ENCODE measurements at places on chromosomes 1 and 21.

- DNase-seq, result no peak
Measured at GRCh38 chr1:35809114-35810095, 1.6 kb downstream of the AGO4 start.

- DNase-seq, result no peak
Measured at GRCh38 chr21:42097860-42098454, 26.8 kb downstream of the UMODL1 start.

- DNase-seq, result no peak
Measured at GRCh38 chr1:169970114-169970513, 76.4 kb upstream of the SCYL3 start.

GRCh38 chr21:36321325-36322082, 1.5 kb downstream of the MORC3 start:
- no peak for DNase-seq

GRCh38 chr1:3706651-3707297, 45.5 kb upstream of the CCDC27 start:
- DNase-seq, result no peak

GRCh38 chr1:245060684-245061374, 94.0 kb upstream of the KIF26B start:
- DNase-seq, result no peak

GRCh38 chr21:38306433-38307141, 49.8 kb downstream of the KCNJ15 start:
- DNase-seq, result no peak

DNA sequence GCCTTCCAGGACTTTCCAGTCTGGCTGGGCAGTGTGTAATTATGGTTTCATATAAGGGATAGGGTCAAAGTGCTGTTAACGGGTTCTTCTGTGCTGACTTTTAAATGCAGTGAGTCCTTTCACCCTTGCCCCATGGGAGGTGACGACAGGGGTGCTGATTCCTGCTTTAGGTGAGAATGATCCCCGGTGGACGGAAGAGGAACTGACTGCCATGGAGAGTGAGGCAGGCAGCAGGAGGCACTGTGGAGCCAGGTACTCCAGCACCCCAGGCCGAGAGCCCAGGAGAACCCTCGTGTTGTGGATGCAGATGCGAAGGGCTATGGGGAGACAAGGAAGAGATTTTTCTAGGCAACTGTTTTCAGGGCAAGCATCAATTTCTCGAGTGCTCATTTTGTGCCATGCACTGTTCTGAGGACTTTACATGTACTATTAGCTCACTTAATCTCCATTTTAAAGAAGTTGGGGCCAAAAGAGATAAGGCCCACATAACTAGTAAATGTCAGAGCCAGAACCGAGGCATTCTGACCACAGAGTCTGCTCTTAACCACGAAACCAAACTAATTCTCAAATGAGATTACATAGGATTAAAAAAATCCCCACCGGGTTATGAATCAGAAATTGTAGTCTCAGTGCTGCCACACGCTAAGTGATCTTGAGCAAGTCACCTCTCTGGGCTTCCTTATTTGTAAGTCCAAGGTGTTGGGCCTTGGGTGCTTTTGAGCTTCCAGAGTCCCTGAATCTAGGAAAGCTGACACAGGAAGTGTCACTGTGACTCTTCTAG, 28.2 kb downstream of the STPG1 start:
- no peak for DNase-seq

DNA sequence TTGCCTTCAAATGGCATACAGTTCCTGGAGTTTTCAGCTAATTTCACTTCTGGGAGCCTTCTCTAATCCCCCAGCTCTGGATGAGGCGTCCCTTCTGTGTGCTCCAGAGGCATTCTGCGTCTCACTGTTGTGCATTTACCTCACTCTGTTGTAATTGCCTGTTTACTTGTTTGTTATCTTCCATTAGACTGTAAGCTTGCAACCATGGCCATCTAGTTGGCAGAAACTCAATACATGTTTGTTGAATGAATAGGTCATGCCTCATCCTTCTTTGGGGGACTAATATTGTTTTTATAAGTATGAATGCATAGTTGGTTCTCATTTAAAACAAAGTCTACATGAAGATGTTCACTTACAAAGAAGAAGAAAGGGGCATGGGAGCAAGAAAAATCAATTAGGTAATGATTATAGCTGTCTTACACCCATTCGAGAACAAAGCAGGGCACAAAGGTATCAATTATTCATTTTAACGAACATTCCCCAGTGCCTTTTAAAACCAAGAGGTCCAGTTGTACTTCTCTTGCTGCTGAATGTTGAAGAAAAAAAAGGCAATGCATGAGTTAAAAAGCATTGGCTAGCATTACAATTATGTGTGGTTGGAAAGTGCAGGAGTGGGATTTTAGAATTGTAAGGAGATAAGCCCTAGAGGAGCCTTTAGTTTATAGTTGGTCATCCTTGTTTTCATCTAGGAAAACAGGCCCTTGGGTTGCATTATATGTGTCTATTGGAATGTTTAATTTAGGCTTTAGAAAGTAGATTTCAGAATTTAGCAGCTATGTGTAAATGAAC, 6.0 kb downstream of the RGL1 start:
- no peak for DNase-seq

GRCh38 chr21:33023574-33024200, 2.0 kb upstream of the OLIG2 start:
- no peak for DNase-seq

DNA sequence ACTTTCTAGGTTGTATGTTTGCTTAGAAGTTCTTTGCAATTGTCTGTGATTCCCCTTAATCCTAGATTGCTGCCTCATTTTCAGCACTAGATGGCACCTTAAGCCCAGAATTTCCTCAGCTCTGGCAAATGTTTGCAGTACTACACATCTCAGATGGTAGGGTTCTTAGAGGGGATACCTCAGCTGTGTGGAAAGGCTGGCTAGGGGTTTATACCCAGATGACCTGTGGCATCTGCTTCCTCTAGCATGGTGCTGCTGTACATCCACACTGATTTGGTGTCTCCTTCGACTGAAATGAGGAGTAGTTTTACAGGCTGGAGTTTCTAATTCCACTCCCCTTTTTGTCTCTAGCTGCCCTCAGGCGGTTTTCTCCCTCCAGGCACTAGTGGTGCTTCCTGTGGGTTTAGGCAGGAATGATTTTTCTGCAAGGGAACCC, 23.5 kb downstream of the ASB17 start:
- DNase-seq, result no peak

DNA sequence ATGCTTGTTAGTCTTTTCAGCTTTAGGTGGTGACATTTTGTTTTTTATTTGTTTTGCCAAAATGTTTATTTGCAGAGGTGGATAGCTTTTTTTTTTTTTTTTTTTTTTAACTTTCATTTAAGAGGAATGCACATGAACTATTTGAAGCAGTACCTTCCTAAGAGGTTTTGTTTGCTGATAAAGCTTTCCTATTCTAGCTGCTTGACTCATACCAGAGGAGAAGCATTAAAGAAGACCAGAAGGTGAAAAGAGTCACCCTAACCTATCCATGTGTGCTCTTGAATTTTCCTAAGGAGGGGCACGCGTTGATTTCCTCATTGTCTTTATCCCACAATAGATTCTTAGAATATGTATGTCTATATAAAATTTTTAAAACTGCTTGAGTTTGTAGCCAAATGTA, 57.7 kb downstream of the PRDM2 start:
- DNase-seq, result no peak

GRCh38 chr1:153818876-153819275, 43.7 kb downstream of the SLC27A3 start:
- no peak for DNase-seq

DNA sequence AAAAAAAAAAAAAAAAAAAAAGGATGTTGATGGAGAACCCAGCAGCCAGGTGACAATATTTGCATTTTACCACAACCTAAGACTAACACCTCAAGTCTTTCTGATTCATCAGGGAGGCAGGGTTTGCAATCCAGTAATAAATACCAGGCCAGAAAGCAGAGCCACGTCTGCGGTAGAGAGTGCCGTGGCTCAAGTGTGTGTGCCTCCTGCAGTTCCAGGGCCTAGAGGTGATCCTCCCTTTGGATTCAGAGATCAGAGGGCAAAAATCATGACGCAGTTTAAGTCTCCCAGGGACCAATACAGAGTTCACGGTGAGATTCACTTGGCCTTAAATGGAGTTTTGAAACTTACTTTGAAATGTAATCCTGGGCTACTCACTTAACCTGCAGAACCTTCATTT, 34.9 kb downstream of the TMCO4 start:
- no peak for DNase-seq

- DNase-seq, result no peak
Measured at GRCh38 chr1:1763657-1764621, 14.3 kb downstream of the NADK start.

Measured in stimulated activated CD4-positive, alpha-beta T cell treated with anti-CD3 and anti-CD28 coated beads, Interleukin-12 subunit alpha, Interleukin-12 subunit beta, amount 100 ng/mL, for 24 hours (primary cell).